ENCODE measurements at places on chromosomes 11 and 22.
A peak's percentile ranks its signal among the peaks of the same experiment; 100 is the strongest.

DNA sequence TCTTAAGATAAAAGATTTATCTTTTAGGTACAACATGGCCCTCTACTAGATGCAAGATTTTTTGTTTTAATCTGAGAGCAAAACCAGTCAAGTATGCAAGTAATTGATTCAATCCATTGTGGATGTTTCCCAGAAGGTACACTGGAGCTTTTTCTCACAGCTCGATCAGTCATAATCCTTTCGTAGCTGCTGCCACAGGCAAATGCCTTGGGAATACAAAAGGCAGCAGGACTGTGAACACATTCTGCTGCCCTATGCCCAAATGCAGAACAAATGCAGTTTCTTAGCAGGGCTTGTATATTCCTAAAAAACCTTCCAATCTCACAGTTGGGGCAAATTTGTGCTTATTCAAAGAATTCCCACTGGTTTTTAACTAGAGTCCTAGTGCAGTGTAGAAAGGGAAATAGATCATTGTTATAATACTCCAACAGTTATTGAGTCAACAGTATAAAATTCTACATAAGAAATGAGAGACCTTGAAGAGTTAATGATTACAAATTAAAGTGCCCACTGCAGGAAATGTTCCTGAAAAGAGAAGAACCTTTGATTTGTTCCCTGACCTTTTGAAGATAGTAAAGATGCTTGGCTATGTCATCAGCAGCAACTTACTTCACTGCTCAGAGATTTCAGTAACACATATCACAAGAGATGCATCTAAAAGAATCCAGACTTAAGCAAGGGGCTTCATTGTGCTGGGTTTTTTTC lies 14.1 kb downstream of the LPXN start:
- DNase-seq, result no peak

GRCh38 chr11:104895634-104896033 lies 2.6 kb downstream of the CASP12 start:
- no peak for DNase-seq

GRCh38 chr11:1792461-1792860 lies 28.7 kb upstream of the CTSD start:
- DNase-seq, result no peak

DNA sequence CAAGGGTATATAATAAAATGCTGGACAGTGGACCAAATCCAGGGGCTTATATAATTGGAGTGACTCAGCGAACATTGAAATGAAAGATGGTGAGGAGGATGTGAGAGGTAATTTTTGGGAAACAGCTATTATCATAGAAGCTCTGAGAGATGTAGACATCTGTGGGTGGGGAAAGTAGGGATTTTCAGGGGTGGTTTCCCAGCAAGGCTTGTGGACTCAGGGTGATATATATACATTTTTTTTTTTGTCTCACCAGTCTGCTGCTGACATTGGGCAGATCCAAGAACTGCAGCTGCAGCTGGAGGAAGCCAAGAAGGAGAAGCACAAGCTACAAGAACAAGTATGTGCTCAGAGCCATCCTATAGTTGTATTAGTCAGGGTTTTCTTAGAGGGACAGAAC lies 208.1 kb downstream of the MYO18B start:
- no peak for DNase-seq

- DNase-seq, result no peak
These were observed 1.4 kb downstream of the TMEM9B start for GRCh38 chr11:8962841-8963240.

DNA sequence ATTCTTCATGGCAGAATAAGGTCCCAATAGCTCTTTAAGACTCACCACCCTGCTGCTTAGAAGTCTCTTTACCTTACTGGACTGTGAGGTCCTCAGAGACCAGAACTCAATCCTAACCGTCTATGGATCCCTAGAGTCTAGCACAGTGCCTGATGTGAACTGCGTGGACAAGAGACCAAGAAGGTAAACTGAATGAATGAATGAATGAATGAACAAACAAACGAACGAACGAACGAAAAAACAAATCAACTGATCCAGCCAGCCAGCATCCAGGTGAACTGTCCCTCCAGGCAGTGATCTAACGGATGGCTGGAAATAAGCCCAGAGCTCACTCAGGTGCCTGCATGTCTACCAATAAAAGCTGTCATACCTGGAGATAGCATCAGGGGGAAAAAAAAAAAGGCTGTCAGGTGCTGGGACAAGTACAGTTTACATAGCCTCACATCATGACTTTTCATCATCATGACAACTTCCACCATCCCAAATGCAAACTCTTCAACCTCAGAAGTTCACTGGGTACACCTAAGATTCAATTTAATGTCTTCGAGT lies 59.8 kb downstream of the PACSIN2 start:
- DNase-seq, result no peak

- DNase-seq, result no peak
These were observed 17.2 kb upstream of the CTSD start for GRCh38 chr11:1780700-1781592.

DNA sequence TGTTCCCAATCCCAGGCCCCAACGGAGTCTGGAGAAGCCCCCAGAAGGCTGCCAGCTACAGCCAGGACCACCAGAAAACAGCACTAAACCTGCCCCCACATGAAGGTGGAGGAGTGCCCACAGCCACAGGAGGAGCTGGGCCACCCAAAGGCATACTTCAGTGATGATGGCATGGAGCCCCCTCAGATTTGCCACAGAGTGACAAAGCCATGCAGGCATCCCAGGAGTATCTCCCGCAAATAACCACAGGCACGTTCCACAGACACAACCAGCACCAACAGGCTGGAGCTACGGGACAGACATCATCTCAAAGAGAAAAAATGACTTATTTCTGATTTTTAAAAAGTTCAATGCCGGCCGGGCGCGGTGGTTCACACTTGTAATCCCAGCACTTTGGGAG lies 10.6 kb downstream of the CARS1 start:
- no peak for DNase-seq

- DNase-seq, result no peak
These were observed 138.7 kb downstream of the MAML2 start for GRCh38 chr11:96204366-96204659.

GRCh38 chr11:18115360-18116127 lies 9.7 kb upstream of the SAAL1 start:
- DNase-seq, result peak; percentile 33

GRCh38 chr11:22510741-22511140 lies 114.9 kb downstream of the FANCF start:
- no peak for DNase-seq

GRCh38 chr11:76456571-76456970 lies 11.8 kb downstream of the EMSY start:
- no peak for DNase-seq

DNA sequence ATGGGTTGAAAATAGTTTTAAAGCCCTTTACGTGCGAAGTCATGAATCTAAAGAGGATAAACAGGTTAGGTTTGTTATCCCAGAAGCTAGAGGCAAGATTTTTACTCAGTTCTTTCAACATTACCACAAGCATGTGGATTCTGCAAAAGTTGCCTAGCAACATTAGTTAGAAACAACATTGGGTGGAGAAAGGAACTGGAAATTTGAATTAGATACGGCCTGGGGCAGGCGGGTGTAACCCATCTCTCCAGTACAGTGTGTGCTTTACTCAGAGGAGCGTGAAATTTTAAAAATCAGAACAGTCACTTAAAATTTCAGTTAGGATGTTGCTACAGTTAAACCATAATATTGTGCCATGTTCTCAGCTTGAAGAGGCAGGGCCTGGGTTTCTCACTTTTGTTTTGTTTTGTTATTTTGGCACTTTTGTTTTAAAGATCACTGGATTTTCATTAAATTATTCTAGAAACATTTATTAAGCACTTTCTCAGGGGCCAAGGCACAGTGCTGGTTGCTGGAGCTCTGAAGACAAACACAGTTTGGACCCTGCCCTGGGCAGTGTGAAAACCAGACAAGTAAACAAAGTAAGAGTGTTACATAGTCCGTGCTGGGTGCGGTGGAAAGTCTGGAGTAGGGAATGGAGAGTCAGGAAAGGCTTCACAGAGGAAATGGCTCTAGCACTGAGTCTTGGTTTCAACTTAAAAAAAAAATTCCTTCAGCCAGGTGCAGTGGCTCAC lies 4.4 kb upstream of the WEE1 start:
- peak; percentile 50 for DNase-seq

DNA sequence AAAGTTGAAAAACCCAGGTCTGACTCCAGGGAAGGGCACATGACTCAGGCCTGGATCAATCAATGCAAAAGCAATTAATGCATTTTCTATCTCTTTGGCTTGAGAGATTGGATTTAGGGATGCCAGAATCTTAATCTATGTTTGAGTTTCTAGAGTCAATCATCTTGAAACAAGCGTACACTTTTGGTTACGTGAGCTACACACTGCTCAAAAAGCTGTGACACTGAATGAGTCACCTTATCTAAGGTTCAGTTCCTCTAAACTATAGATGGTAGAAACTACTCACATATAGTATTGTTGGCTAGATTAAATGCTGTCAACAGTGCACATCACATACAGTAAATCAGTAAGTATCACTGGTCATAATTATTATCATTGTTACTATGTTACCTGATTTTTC lies 24.2 kb downstream of the MRE11 start:
- DNase-seq, result no peak

DNA sequence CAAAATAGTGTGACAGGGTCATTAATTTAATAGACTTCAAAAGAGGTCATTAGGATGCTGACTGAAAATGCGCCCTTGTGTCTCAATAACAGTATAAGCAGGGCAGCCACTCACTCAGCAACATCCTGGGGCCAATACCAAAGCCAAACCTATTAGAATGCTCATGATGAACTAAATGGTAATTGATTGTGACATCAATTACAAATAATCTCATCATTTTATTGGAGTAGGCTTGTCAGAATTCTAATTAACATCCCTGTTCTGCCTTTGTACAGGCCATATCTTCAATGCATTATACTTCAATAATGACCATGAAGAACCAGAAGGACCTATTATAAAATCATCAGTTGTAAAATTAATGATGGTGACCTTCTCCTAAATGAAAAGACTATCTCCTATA lies 64.2 kb downstream of the DNAJC24 start:
- no peak for DNase-seq

GRCh38 chr11:67593565-67593905 lies 9.9 kb downstream of the GSTP1 start:
- DNase-seq, result no peak

- DNase-seq, result no peak
These were observed 43.0 kb upstream of the WT1 start for GRCh38 chr11:32478277-32478731.
